ENCODE measurements at places on chromosomes 7 and 10.

DNA sequence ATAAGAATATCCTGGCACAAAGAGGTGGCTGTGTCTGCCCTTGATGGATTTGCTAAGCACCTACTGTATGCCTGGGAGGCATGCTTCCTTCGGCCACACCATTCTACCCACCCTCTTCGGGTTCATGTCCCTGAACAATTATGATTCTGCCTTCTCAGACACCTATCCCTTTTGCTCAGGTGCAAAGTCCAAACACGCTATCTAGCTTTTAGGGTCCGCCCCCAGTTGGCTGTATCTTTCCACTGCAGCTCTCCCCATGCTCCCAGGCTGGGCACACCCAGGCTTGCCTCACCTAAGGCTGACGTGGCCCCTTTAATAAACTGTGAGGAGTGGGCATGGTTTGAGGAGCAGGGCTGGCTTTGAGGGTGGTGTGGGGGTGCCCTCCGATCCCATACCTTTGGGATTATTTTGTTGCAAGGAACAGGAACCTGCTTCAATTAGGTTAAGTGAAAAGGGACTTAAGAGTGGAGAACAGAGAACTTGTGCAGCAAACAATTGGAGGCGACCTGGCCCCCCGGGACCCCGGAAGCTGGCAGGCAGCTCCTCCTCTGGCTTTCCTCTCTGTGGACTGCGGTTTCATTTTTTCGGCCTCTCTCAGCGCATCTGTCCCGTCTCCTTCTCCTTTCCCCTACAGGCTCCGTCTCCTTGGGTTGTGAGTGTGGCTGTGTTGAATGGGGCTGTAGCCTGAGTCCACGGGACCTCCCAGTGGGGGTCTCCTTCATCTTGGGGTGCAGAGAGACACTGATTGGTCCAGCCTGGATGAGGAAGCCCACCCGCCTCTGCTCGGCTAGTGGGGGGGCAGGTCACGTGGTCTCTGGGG lies 3.8 kb downstream of the CLIP2 start:
- DNase-seq, result no peak

DNA sequence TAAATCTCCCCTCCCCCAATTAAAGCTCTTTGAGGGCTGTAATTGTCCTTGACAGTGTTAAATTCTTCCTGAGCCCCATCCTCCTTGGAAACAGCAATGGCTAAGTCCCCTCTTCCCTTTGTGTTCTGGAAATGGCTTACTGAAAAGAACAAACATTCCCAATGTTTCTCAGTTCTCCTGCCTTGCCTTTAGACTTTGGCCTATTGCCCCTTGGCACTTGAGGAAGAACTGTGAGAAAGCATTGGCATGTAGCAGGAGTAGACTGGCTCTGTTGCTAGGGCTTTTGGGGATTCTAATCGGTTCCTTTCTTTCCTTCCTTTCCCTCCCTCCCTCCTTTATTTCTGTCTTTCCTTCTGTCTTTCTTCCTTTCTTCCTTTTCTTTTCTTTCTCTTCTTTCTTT lies 463.3 kb upstream of the PODXL start:
- DNase-seq, result no peak

DNA sequence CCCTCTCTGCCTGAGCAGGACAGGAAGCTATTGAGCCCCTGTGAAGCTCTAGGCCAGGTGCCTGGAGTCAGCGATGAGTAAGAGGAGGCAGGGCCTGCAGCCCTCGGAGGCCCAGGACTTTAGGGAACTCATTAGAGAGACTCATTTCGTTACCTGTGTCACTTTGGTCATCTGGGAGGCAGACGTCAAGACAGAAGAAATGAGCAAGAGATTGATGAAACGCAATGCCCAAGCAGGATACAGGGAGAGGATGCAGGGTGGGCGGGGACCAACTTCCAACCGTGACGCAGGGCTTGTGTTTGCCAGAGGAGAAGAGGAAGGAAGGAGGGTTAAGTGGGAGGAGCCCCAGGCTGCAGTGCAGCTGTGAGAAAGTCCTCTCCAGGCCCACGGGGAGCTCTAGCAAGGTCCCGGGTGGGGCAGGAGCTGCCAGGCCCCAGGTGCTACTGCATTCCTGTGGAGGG lies 26.4 kb upstream of the GNA12 start:
- peak; percentile 66 for DNase-seq

DNA sequence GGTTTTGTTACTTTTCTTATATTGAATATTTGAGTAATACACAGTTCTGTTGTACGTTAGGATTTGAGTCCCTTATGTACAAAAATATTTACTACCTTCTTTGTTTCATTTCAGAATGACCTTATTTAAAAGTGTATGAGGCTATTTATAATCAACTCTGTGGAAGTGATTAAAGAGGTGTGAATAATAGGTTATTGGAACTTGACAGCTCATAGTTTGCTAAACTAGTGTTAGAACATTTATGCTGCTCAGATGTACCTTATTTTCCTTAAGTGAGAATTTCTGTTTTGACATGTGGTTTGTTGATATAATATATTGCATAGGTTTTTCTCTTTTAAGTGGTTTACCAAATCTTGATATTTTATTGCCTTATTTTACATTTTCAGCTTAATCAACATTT lies 105.5 kb downstream of the ZEB1 start:
- no peak for DNase-seq

Data from AG08395 (cell line).